ENCODE measurements at places on chromosomes 7 and 10.

DNA sequence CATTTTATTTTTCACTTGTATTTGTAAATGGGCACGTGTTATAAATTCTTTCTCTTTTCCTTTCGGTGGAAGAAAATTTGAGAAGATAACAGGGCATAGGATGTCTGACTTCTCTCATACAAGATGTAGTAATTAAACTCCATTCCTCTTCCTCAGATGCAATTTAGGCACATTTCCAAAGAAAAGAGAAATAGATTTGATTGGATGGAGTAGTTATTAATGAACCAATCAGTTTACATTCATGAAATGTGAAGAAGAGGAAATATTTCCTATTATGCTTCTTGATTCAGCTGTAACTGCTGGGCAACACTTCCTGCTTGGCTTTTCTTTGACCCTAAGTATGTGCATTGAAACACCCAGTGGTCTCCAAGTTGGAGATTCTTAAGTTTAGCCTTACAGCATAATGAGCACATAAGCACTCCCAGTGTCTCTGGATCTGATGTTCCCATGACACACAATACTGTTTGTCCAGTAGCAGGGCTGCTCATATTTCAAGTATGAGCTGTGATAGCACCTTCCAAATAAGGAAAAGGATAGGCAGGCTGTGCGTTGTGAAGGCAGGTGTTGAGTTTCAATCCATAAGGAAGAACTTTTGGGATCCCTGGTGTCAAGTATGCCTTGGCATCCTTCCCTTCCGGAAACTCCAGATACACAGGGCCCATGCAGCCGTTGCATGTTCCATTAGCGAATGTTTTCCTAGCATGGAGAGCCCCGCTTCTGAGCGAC lies 33.4 kb upstream of the COBL start:
- peak; percentile 85 for DNase-seq

GRCh38 chr10:58457761-58458616 lies 54.7 kb upstream of the BICC1 start:
- DNase-seq, result peak; percentile 43

DNA sequence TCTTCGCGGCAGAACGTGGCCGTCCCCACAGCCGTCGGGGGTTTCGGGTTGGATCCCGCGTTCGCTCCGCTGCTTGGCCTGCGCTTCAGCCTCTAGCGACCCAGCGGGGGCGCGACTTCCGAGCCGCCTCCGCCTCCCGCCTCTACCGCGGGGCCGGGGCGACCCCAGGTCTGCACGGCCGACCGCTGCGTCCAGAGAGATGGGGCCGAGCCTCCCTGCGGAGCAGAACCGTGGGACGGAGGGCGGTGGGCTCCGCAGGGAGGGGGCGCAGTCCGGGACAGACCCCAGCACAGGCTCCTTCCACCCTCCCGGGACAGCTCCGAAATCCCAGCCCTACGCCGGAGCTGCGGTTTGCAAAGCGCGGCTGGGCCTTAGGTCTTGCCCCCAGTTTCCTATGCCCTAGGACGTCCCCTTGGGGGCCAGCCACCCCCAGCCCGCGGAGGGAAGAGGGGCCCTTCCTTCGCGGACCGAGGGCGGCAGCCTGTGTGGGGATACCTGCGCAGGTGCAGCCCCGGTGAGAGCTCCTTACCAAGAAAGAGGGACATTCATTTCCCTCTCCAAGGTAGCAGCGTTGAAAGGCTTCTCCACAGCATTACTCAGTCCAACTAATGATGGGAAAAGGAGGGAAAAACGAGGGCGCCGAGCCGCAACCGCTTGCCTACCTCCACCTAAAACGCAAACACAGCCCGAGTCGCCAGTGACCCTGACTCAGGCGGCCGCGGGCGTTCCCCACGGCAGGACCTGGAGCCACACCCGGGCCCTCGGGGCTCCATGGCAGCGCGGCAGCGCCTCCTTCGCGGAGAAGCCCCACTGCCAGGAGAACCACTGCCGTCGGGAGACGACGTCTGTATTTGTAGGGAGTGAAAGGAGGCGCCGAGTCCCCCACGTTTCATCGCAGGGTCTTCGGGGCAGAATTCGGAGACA lies 115.7 kb downstream of the BMS1 start:
- DNase-seq, result no peak

DNA sequence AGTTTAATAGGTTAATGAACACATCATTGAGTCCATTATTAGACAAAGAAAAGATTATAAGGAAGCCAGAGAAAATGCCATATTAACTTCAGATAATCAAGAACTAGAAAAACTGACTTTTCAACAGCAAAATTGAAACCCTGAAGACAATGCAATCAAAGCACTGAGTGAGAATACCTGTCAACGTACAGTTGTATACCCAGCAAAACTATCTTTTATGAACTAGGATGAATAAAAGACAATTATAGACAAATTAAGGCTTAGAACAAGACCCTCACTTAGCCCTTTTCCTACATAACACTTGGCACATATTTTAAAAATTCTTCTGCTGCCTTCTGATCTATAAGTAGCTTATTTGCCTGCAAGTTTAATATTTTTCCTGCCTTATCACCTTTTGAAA lies 19.0 kb upstream of the DGKI start:
- no peak for DNase-seq

- DNase-seq, result no peak
Observed at GRCh38 chr10:114103284-114103683, 59.6 kb downstream of the ADRB1 start.

DNA sequence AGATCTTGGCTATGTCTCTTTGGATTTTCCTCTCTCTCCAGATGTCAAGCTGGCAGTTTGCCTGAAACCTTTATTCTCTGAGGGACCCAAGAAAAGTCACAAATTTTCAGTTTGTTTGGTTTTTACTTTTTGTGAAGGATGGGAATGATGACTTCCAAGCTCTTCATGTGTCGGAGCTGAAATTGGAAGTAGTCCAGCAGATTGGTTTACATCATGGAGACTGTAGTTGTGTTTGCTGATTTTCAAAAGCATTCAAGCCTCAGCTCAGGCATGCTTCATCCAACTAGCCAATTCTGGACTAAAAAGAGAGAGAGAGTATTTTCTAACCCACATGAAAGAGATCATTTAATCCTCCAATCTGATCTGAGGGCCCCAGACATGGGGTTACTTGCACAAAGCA lies 326.2 kb upstream of the AUTS2 start:
- DNase-seq, result no peak

DNA sequence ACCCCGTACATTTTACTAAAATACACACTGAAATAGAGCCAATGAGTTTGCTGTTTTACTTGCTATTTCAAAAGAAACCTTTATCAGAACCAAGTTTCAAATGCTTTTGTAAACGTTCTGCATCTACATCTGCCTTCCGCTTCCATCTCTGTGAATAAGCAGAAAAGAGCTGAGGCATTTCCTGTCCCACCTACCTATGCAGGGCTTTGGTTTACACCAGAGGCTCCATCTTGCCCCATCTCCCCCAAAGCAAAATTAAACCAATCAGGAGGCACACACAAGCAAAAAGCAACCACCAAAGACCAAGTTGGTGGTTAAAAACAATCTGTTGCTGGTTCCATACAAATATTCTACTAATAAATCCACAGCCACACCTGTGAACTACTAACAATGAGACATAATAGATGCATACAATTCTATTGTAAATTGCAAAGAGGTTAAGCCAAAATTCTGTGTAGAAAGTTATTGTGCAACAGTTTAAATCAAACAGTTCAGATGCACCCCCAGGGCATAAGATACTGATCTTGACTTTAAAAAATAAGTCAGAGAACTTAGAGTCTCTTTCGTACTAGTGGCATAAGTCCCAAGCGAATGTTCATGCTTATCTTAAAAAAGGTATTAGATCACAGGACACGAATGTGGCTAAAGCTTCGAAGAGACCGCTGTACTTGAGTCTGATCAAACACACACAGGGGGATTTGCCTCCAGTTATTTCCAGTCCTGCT lies 83.9 kb downstream of the FGFR2 start:
- DNase-seq, result no peak

DNA sequence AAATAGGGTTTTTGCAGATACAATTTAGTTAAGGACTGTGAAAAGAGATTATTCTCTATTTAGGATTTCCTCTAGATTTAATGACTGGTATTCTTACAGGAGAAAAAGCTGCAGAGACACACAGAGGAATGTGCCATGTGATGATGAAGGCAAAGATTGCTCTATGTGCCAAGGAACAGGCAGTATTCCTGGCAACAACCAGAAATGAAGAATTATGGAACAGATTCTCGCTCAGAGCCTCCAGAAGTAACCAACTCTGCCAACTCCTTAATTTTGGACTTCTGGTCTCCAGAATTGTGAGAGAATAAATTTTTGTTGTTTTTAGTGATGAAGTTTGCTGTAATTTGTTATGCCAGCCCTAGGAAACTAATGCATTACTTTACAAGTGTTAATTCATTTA lies 307.6 kb upstream of the SEMA3A start:
- DNase-seq, result no peak

GRCh38 chr7:42077271-42078135 lies 159.5 kb downstream of the GLI3 start:
- DNase-seq, result no peak

GRCh38 chr7:78642751-78643150 lies 810.7 kb downstream of the MAGI2 start:
- no peak for DNase-seq

DNA sequence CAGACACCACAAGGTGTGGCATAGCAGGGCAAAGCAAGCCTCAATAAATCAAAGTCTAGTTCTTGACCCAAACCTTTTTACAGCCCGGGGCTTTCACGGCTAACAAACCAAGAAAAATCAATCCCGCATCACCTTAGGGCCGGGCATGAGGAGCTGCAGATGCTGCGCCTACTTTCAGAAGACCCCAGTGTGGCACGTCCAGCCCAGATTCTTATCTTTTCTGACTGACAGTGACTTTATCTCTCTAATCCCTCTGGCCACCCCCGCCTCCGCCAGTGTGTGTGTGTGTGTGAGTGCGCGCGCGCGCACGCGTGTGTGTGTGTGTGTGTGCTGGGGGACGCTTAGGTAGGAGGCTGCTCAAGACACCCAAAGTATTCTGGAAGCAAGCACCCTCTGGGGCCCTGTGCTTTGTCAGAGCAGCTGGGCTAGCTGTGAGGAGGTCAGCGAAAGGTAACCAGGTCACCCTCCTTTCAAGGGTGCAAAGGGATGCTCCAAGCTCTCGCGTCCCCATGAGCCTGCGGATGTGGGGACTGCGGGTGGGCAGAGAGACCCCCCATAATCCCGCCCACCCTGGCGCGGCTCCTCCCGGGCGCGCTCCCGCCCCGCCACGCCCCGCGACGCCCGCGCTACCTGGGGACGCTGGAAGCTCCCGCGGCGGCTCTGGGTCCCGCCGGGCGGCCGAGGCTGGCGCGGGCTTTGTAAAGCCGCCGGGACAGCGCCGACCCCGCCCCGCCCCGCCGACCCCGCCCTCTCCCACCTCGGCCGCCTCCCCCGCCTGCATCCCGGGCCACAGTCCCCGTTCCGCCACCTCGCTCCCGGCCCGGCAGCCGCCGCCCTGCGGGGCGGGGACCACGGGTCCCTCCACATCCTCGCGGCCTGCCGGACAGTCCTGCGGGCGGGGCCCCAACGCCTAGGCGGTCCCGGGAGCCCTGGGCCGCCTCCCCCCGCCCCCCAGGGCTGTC lies 57.1 kb upstream of the RHOBTB1 start:
- DNase-seq, result peak; percentile 38

DNA sequence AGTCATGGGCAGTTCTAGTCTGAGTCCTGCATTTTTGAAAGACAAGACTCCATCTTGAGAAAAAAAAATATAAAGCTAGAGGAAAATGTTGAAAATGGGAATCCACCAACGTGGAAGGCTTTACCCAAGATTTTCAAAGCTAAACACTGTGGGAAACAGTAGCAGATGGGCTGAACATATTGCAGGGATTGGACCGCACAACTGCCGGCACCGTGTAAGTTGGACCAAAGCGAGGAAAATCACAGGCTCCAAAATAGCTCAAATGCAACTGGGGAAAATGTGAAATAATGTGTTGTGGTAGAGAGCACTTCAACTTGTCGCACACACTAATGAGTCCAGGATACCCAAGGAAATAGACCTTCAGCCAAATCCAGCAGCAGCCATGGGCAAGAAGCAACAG lies 26.4 kb upstream of the ADRB1 start:
- no peak for DNase-seq

DNA sequence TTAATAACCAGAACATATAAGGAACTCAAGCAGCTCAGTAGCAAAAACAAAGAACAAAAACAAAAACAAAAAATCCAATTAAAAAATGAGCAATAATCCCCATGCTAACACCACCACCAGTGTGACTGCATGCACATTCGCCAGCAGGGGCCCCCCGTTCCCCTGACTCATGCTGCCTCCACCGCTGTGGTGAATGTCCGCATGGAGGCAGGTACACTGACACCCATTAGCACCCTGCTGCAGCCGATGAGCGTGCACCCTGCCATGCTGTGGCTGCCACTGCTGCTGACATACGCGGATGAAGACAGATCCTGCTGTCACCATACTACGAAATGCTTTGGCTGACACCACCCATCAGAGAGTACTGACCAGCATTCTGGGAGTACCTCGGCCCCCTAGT lies 321.6 kb upstream of the LRRTM3 start:
- DNase-seq, result no peak

DNA sequence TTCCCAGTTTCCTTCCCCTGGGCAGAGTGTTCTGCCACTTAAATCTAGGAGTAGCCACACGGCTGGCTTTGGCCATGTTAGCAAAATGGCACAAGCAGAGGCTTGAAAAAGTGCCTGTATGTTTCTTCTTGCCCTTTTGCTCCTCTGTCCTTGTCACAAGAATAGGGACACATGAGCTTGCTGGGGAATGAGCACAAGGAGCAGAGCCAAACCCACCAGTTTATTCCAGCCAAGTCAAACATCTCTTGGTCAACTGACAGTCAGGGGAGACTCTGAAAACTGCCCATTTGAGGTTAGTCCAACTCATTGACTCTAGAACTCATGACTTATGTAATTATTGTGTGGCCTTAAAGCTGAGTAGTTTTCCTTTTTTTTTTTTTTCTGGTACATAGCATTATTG lies 739.7 kb upstream of the FZD8 start:
- no peak for DNase-seq

- DNase-seq, result no peak
Observed at GRCh38 chr7:137146012-137146455, 197.5 kb downstream of the PTN start.

DNA sequence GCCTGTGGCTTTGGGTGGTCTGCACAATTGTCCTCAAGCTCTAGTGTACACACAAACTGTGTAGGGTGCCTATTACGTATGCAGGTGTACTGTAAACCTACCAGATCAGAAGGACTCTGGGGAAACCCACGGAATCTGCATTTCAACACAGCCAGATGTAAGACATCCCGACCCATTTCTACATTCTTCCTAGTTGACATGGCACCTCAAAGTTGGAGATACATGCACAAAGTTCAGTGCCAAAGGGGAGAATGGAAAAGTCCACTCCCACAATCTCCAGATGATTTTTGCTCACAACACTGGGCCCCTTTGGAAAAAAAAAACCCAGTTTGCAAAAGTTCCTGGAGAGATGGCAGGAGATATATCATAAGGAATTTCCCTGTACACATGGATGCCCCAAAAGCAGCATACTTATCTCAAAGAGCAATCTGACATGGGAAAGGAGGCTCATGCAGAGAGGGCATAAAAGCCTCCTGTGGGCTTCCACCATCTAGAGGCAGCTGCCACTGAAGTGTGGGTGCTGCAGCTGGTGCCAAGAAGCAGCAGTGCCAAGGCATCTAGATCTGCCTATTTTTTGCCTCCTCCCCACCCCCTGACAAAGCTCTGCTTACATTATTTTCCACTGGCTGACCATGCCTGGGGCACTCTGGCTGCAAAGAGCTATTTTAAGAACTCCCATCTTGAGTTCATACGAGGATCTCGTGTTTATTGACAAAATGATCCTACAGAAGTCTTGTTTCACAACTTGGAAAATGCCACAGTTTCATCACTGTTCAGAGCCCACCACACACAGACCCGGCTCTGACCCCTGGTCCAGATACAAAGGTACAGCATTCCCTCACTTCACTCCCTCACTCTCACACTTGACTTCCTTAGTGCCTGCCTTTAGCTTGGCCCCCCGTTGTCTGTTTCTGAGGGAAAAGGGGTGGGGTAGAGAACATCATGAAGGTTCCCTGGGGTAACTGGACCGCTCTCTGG lies 12.9 kb downstream of the TECTB start:
- no peak for DNase-seq
